Esophagus mucosa (tissue), 1 donor: ENCODE measurements at places on chromosomes 16 and 17.
A peak's percentile ranks its signal among the peaks of the same experiment; 100 is the strongest.

GRCh38 chr17:69561462-69561861, 147.0 kb downstream of the MAP2K6 start:
- ATAC-seq: peak; percentile 31

GRCh38 chr16:78292844-78293380, 193.5 kb downstream of the WWOX start:
- peak; percentile 89 for ATAC-seq

DNA sequence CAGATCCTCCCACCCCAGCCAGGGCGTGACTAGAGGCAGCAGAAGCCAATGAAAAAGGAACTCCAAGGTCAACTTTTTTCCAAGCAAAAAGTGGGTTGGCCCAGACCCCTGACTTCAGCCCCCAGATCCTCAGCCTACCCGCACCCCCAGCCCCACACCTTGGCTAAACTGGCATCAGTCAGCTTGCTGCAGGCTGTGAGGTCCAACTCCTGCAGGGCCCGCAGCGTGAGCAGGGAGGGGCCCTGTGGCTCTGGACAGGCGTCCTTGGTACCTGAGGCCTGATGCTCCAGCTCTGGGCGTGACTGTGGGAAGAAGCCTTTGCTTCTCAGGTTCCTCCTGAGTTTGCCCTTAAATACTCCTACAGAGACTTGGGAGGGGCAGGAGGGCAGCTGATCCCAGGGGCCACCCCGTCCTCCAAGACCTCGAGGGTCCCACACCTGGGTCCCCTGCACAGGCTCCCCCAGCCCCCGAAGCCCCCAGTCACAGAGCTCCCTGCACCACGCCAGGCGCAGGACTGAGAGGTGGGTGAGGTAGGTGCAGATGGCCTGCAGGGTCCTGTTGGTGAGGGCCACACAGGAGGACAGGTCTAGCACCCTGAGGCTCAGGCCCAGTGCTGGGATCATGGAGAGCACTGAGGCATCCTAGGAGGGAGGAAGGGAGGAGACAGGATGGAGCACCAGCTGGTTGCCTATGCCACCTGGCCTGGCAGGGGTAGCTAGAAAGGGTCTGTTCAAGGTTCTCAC, 9.4 kb downstream of the ELMO3 start:
- no peak for ATAC-seq

- ATAC-seq: peak; percentile 47
Observed at GRCh38 chr16:63461248-63461841, 1425.1 kb upstream of the CDH8 start.
